ENCODE measurements at places on chromosomes 12 and 14.

- DNase-seq, result no peak
Measured at GRCh38 chr12:51798501-51798900, 50.0 kb downstream of the FIGNL2 start.

DNA sequence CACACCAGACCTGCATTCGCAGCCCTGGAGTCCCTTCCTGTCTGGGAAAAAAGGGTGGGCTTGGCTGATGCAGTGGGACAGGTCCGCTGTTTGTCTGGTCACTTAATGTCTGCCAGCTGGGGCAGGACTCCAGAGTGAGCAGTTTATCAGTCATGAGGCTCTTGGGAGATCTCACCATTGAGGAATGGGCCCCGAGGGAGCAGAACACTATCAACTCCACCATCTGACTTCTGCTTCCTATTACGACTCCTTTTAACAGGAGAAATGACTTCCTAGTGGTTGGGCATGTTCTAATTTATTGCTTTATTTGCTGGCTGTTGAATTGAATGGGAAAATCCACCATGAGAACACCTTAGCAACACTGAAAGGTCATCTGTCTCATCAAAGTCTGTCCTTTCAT is 182.5 kb upstream of the RASSF8 start:
- DNase-seq, result no peak

DNA sequence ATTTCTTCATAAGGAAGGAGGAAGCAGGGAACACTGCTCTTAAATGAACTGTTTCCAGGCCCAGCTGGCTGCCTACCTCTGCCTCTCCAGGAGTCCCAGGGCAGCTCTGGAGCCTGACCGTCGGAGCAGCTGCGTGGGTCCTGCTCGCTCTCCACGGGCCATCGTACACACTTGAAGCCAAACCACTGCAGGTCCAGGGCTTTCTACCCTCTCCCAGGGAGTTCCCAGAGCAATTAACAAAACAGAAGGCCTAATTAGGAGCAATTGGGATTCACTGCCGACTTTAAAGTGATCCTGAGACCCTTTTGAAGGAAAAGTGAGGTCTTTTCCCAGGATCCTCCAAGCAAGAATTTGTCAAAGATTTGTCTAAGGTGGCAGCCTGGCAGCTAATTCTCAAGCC is 76.9 kb downstream of the OTX2 start:
- no peak for DNase-seq

DNA sequence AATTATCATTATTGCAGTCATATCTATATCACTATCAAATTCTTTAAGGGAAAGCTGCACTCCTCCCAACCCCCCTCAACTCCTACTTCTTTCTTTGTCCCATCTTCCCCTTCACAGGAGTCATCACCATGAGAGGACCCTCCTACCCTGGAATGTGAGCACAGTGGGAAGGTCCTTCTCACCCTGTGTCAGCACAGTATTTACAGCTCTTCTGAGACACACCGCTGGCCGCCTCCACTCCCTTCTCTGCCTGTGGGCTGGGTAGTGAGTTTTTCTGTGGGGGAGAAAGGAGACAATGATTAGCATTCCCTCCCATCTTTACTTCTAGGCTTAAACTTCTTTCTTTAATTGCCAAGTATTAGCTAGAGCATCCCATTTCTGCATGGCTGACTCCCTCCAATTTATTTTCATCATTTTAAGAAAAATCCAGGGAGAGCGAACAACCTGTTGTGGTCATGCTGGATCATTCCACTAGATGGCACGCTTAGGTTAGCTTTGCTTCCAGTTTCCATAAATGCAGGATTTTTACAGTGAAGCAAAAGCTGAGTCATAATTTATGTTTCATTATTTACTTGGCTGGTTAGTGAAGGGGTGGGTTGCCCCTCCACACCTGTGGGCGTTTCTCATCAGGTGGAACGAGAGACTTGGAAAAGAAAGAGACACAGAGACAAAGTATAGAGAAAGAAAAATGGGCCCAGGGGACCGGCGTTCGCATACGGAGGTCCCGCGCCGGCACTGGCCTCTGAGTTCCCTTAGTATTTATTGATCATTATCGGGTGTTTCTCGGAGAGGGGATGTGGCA is 188.5 kb downstream of the ALX1 start:
- DNase-seq, result peak; percentile 24

DNA sequence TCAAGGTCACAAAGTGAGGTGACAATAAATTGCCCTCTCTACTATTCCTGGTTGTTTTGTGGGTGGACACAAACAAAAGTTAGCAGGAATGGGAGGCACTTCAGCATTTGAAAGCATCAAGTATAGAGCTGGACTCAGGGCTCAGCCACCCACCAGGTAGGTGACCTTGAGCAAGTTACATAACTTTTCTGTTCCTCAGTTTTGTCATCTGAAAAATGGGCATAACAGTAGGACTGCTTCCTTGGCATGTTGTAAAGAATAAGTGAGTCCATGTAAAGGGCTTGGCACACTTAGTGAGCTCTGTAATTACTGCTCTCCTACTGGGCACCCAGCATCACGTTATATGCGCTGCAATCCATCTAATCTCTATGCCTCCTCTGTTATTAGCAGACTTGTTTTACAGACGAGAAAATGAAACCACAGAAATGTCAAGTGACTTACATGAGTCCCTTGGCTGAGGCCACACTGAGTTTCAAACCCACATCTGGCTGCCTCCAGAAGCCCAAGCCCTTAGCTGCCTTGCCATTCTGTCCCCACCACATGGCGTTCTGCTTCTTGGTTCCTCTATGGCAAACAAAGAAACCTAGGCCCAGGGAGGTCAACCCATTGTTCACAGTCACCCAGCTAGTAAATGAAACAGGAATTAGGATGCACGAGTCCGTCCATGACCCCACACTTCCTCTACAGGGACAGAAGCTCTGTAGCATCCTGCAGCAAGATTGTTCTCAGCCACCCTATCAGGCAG is 63.2 kb upstream of the SLC24A4 start:
- DNase-seq, result peak; percentile 9

- peak; percentile 85 for DNase-seq
Measured at GRCh38 chr14:100065111-100065871, at the start of gene EVL. Gene EVL (plus strand): TSS chr14:100065422. CDS start chr14:100065501, 79 bp downstream.

DNA sequence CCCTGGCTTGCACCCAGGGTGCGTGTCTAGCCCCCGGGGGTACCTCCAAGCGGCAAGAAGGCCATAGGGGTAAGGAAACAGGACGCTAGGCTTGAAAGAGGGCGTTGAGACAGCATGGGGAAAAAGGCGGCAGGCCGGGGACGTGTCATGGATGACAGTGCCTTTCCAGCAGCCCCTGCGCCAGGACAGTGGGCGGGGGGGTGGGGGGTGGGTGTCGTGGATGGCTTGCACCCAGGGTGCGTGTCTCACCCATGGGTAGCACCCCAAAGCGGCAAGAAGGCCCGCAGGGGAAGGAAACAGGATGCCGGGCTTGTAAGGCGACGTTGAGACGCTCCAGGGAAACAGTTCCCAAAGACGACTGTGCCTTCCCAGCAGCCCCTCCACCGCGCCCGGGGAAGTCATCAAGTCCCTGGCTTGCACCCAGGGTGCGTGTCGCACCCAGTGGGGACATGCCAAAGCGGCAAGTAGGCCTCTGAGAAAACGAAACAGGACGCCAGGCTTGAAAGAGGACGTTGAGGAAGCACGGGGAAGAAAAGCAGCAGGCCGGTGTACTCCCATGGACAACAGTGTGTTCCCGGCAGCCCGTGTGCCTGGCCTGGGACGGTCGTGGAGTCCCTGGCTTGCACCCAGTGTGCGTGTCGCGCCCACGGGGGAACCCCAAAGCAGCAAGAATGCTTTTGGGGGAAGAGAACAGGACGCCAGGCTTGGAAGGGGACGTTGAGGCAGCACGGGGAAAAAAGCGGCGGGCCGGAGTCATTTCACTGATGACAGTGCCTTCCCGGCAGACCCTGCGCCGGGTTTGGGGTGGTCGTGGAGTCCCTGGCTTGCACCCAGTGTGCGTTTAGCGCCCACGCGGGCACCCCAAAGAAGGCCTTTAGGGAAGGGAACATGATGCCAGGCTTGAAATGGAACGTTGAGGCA is 163.5 kb upstream of the ALG10B start:
- no peak for DNase-seq

GRCh38 chr14:86532219-86532618 is 1002.3 kb downstream of the FLRT2 start:
- DNase-seq, result no peak

All from stimulated activated naive CD8-positive, alpha-beta T cell treated with anti-CD3 and anti-CD28 coated beads, Interleukin-15, amount 100 ng/mL, for 72 hours (primary cell).